Neural progenitor cell (in vitro differentiated cells): ENCODE measurements at places on chromosomes 13 and 19.
A peak's percentile ranks its signal among the peaks of the same experiment; 100 is the strongest.

GRCh38 chr19:925087-925525 lies 729 bp upstream of the ARID3A start:
- peak overlapping the region; percentile 97 for H3K4me3 ChIP-seq
- H3K4me1 ChIP-seq, result peaks cover 11% of the 10 kb centered on the region
- H3K27ac ChIP-seq, result no peak overlapping the region
- DNase-seq, result peak; percentile 61
- no peaks in the 10 kb centered on the region for H3K36me3 ChIP-seq

DNA sequence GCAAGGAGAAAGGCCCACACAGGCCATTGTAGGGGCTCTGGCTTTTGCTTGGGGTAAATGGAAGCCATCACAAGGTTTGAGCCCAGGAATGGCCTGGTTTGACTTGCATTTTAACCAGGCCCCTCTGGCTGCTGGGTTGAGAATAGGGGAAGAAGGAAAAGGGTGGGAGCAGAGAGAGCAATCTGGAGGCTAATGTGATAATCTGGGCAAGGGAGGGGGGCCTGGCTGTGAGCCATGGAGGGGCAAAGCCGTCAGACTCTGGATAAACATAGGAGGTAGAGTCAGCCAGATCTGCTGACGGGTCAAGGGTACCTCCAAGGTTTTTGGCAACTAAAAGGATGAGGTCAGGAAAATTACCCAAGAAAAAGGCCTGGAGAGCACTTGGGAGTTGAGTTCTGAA lies 41.6 kb downstream of the RFX2 start:
- H3K27me3 ChIP-seq, result peaks cover 13% of the 10 kb centered on the region
- no peak overlapping the region for H3K4me3 ChIP-seq
- DNase-seq, result no peak
- no peaks in the 10 kb centered on the region for H3K36me3 ChIP-seq
- no peak overlapping the region for H3K27ac ChIP-seq
- H3K4me1 ChIP-seq, result peaks cover 14% of the 10 kb centered on the region

- no peak overlapping the region for H3K27ac ChIP-seq
- DNase-seq, result peak; percentile 42
- no peaks in the 10 kb centered on the region for H3K36me3 ChIP-seq
- no peak overlapping the region for H3K4me3 ChIP-seq
- H3K4me1 ChIP-seq, result peaks cover 43% of the 10 kb centered on the region
Observed at GRCh38 chr19:28290963-28291657, 921.8 kb downstream of the UQCRFS1 start.

GRCh38 chr13:74646091-74646490 lies 511.9 kb upstream of the KLF12 start:
- no peak overlapping the region for H3K4me3 ChIP-seq
- H3K36me3 ChIP-seq, result no peaks in the 10 kb centered on the region
- H3K4me1 ChIP-seq, result peaks cover 5% of the 10 kb centered on the region
- no peak overlapping the region for H3K27ac ChIP-seq
- no peaks in the 10 kb centered on the region for H3K27me3 ChIP-seq
- no peak for DNase-seq

- H3K4me3 ChIP-seq, result no peak overlapping the region
- no peak overlapping the region for H3K27ac ChIP-seq
- DNase-seq, result peak; percentile 80
- no peaks in the 10 kb centered on the region for H3K4me1 ChIP-seq
- no peaks in the 10 kb centered on the region for H3K27me3 ChIP-seq
Observed at GRCh38 chr13:36275190-36276002, 22.2 kb downstream of the CCDC169 start.

GRCh38 chr13:27193496-27193895 lies 21.9 kb upstream of the USP12 start:
- no peaks in the 10 kb centered on the region for H3K36me3 ChIP-seq
- H3K4me3 ChIP-seq, result no peak overlapping the region
- no peak for DNase-seq
- no peaks in the 10 kb centered on the region for H3K4me1 ChIP-seq

GRCh38 chr13:40333226-40333625 lies 333.2 kb downstream of the FOXO1 start:
- DNase-seq, result no peak
- H3K27me3 ChIP-seq, result no peaks in the 10 kb centered on the region
- H3K4me3 ChIP-seq, result no peak overlapping the region
- H3K27ac ChIP-seq, result no peak overlapping the region
- H3K4me1 ChIP-seq, result no peaks in the 10 kb centered on the region

GRCh38 chr19:5968431-5969373 lies 9.2 kb downstream of the RANBP3 start:
- H3K4me1 ChIP-seq, result peaks cover 13% of the 10 kb centered on the region
- no peak for DNase-seq
- H3K27ac ChIP-seq, result peak overlapping the region; percentile 61
- no peak overlapping the region for H3K4me3 ChIP-seq
- no peaks in the 10 kb centered on the region for H3K27me3 ChIP-seq
- no peaks in the 10 kb centered on the region for H3K36me3 ChIP-seq

DNA sequence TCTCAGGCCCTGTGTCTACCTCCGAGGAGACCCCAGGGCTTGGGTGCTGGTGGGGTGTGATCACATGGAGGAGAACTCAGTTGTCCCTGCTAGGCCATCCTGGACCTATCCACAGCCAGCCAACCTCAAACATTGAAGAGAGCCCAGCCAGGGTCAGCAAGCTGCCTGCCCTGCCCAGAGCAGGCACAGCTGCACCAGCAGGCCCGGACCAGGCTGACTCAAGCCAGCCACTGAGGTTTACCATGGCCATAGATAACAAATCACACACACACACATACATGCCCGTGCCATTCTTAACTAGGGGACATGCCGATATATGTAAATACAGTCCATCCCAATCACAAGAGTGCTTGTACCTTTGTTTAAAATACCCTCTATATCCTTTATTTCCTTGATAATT lies 8.1 kb downstream of the ARHGEF7 start:
- no peaks in the 10 kb centered on the region for H3K4me1 ChIP-seq
- no peaks in the 10 kb centered on the region for H3K27me3 ChIP-seq
- H3K36me3 ChIP-seq, result no peaks in the 10 kb centered on the region
- no peak overlapping the region for H3K27ac ChIP-seq

- H3K27ac ChIP-seq, result no peak overlapping the region
- no peaks in the 10 kb centered on the region for H3K4me1 ChIP-seq
- no peak overlapping the region for H3K4me3 ChIP-seq
- no peak for DNase-seq
Observed at GRCh38 chr19:33554821-33555220, 33.2 kb upstream of the PEPD start.

GRCh38 chr13:102138635-102139190 lies 263.1 kb downstream of the FGF14 start:
- no peaks in the 10 kb centered on the region for H3K27me3 ChIP-seq
- no peaks in the 10 kb centered on the region for H3K36me3 ChIP-seq
- H3K4me1 ChIP-seq, result no peaks in the 10 kb centered on the region

DNA sequence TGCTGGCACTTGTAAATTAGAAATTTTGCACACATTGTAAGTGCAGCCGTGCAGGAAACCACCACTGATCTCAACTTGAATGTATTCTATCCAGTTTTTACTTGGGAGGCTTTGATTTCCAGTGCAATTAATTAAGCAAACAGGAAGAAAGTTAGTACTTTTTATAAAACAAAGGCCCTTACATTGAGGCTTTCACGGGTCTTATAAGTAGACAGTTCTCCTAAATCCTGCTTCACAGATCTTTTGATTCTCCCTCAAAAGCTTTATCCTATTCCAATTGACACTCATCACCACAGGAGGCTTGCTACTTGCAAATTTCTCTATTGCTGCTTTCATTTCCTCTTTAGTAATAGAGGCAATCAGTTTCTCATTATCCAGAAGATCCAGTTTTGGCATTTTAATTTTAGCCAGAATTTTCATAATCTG lies 90.1 kb downstream of the ERCC5 start:
- H3K4me3 ChIP-seq, result no peak overlapping the region
- no peaks in the 10 kb centered on the region for H3K36me3 ChIP-seq
- no peaks in the 10 kb centered on the region for H3K27me3 ChIP-seq

DNA sequence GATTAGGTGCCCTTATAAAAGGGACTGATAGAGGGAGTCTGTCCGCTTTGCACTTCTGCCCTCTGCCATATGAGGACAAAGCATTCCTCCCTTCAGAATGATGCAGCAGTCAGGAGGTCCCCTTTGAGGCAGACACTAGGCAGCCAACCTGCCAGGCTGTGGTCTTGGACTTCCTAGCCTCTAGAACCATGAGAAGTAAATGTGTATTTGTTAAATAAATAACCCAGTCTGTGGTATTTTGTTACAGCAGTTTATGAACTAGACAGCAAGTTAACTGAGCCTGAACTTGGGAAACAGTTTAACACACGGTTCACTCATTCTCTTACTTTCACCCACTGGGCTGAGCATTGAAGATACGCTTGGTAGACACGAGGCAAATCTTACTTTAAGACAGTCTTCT lies 313.2 kb downstream of the UQCRFS1 start:
- no peaks in the 10 kb centered on the region for H3K4me1 ChIP-seq
- no peaks in the 10 kb centered on the region for H3K36me3 ChIP-seq
- no peak overlapping the region for H3K4me3 ChIP-seq
- no peaks in the 10 kb centered on the region for H3K27me3 ChIP-seq
- H3K27ac ChIP-seq, result no peak overlapping the region
- no peak for DNase-seq

DNA sequence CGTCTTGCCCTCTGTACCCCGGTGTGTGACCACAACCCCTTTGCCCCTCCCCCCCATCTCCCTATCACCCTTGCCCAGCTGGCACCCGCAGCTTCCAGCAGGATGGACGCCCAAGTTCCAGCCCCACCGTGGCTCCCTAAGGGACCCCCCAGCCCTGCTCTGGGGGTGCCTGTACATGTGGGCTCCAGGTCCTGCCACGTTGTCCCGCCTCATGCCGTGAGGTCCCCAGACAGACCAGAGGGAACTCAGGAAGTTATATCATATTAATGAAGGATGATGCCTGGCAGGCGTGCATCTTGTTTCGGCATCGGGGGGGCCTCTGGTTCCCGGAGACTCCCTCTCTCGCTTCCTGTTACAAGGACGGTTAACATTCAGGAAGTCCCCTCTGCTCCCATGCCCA lies 1.6 kb upstream of the PTGIR start:
- peaks cover 1% of the 10 kb centered on the region for H3K27me3 ChIP-seq
- no peak overlapping the region for H3K27ac ChIP-seq
- no peak overlapping the region for H3K4me3 ChIP-seq
- H3K4me1 ChIP-seq, result peaks cover 10% of the 10 kb centered on the region
- DNase-seq, result no peak

DNA sequence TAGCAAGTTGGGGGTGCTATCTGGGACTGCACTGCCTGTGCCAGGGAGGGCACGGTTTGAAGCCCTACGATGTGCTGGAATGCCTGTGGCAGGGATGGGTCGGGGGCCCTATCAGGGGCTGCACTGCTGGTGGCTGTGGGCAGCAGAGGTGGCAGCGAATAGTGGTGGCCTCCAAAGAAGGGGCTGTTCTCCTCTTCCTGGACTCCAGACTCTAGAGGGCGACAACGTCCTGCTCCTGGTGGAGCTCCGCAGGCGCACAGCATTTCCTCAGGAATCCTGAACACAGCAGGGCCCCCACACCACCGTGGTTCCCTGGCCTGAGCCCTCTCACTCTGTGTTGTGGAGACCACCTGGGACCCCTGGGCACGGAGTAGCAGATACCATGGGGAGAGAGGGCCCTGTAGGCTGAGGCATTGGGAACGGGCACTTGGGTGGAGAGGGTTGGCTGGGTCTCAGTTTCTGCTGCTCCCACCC lies 145.6 kb downstream of the TNFRSF19 start:
- no peak overlapping the region for H3K4me3 ChIP-seq
- no peak for DNase-seq
- H3K4me1 ChIP-seq, result no peaks in the 10 kb centered on the region
- H3K36me3 ChIP-seq, result no peaks in the 10 kb centered on the region

DNA sequence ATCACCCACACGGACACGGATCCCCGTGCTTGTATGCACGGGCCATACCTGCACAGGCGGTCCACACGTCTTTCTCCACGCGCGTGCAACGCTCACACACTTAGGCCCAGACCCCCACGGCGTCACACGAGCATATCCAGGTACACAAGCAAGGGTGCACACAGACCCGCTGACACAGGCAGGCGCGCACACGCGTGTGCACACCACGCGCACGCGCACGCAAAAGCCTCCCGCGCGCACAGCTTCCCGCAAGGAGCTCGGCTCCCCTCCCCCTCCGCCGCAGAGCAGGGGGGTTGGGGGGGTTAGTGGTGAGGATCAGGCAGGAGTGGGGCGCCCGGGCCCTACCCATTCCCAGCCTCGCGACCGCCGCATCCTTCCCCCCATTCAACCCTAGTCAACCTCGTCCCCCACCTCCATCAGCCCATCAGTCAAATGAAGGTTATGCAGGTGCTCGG lies 407 bp downstream of the RAB3A start:
- no peaks in the 10 kb centered on the region for H3K36me3 ChIP-seq
- H3K27ac ChIP-seq, result no peak overlapping the region
- H3K4me1 ChIP-seq, result peaks cover 16% of the 10 kb centered on the region

- no peak overlapping the region for H3K27ac ChIP-seq
- H3K36me3 ChIP-seq, result no peaks in the 10 kb centered on the region
- H3K4me3 ChIP-seq, result no peak overlapping the region
- no peak for DNase-seq
- H3K27me3 ChIP-seq, result no peaks in the 10 kb centered on the region
- H3K4me1 ChIP-seq, result peaks cover 6% of the 10 kb centered on the region
Observed at GRCh38 chr13:46367617-46368327, 19.3 kb downstream of the RUBCNL start.

- no peaks in the 10 kb centered on the region for H3K4me1 ChIP-seq
- no peak for DNase-seq
- no peak overlapping the region for H3K4me3 ChIP-seq
- no peak overlapping the region for H3K27ac ChIP-seq
Observed at GRCh38 chr19:6210091-6210490, 69.7 kb downstream of the MLLT1 start.

GRCh38 chr13:76637641-76638141 lies 248.5 kb downstream of the KCTD12 start:
- no peak for DNase-seq
- H3K4me1 ChIP-seq, result no peaks in the 10 kb centered on the region
- H3K36me3 ChIP-seq, result no peaks in the 10 kb centered on the region
- H3K4me3 ChIP-seq, result no peak overlapping the region
- no peak overlapping the region for H3K27ac ChIP-seq

DNA sequence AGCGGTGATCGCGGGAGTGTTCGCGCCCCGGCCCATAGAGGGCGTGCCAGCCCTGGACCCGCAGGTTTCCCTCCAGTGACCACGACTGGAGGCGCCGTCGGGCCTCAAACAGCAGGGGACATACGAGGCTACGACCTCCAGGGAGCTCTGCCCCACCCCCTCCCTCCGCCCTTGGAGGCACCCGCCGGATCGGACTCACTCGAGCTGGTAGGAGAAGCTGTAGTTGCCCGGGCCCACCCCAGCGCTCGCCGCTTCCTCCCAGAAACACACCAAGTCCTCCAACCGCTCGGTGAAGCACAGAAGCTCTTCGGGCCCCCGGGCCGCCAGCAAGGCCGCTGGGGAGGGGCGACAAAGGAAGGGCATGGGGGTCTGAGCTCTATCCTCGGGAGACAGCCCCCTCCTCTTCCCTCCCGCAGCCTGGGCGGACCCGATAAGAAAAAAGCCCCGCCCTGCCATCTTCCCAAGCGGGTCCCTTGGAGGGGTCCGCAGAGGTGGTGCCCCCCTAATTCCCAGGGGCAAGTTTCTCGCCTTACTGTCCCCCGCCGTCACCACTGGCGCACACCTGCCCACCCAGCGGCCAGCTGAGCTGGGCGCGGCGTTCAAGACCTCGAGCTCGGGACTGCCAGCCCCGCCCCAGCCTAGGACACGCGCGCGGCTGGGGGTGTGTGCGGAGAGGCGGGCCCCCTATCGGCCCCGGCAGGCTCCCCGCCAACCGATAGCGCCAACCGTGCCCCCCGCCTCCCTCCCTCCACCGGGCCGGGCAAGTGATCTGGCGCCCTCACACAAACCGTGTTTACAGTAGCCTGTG lies 1.0 kb downstream of the EPOR start:
- H3K27ac ChIP-seq, result no peak overlapping the region
- no peaks in the 10 kb centered on the region for H3K4me1 ChIP-seq
- peak; percentile 68 for DNase-seq
- no peaks in the 10 kb centered on the region for H3K36me3 ChIP-seq

- no peaks in the 10 kb centered on the region for H3K4me1 ChIP-seq
- H3K27me3 ChIP-seq, result no peaks in the 10 kb centered on the region
- no peak overlapping the region for H3K27ac ChIP-seq
- H3K36me3 ChIP-seq, result no peaks in the 10 kb centered on the region
Observed at GRCh38 chr13:41053384-41053826, 7.9 kb upstream of the WBP4 start.
